ENCODE measurements at places on chromosomes 16 and 17.

DNA sequence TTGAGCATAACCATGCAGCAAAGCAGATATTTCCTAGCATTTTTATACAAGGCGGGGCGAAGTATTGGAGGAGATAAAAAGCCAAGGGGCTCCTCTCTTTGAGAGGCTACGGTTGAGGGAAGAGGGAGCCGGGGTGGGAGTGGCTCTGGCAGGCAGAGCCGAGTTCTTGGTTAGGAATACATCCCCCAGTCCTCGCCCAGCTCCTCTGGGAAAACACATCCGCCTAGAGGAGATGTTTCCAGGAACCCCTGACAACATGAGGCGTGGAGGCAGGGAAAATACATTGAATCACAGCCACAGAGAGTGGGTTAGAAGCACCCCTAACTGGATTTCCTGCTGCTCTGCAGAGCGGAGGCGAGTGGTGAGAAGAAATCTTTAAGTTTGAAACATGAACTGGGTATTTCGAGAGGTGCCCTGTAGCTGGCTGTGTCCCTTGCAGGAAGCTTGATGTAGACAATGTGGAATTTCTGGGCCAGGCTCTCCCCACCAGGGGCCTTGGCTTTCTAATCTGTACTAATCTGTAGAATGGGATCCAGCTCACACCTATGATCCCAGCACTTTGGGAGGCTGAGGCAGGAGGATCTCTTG, 27.3 kb downstream of the TTYH2 start:
- no peak for DNase-seq

GRCh38 chr17:37650419-37651003, 7.3 kb upstream of the DDX52 start:
- no peak for DNase-seq

DNA sequence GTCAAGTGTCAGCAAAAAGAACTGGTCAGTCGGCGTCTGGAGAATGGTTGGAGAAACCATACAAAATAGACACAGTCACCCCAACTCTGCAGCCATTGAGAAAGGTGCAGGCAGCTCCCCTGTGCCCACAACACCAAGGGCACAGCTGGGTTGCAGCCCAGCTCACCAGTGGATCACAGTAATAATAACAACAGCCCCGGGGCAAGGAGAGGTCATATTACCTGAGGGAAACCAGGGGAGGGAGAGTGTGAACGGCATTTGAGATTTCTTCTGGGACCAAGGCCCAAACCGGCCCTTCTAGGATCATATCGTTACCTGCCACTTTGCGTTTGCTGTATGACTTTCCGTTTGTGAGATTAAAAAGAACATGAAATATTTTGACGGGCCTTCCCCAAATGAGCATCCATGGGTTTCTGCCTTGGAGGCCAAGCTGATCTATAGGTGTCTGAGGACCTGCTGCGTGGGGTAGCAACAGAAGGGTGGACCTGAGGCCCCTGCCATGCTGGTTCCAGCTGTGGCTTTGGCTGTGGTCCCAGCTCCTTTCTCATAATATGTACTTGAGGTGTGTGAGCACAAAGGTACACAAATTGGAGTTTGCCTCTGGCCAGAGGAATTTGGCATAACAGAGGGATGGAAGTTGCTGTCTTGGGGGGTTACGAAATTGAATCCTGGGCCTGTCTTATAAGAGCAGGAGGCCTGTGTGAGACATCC, 154.6 kb downstream of the CMIP start:
- DNase-seq = no peak

GRCh38 chr17:31404028-31404949, 12.8 kb downstream of the RAB11FIP4 start:
- DNase-seq = no peak

GRCh38 chr17:22253007-22253406, 560.7 kb downstream of the KCNJ18 start:
- DNase-seq = no peak

DNA sequence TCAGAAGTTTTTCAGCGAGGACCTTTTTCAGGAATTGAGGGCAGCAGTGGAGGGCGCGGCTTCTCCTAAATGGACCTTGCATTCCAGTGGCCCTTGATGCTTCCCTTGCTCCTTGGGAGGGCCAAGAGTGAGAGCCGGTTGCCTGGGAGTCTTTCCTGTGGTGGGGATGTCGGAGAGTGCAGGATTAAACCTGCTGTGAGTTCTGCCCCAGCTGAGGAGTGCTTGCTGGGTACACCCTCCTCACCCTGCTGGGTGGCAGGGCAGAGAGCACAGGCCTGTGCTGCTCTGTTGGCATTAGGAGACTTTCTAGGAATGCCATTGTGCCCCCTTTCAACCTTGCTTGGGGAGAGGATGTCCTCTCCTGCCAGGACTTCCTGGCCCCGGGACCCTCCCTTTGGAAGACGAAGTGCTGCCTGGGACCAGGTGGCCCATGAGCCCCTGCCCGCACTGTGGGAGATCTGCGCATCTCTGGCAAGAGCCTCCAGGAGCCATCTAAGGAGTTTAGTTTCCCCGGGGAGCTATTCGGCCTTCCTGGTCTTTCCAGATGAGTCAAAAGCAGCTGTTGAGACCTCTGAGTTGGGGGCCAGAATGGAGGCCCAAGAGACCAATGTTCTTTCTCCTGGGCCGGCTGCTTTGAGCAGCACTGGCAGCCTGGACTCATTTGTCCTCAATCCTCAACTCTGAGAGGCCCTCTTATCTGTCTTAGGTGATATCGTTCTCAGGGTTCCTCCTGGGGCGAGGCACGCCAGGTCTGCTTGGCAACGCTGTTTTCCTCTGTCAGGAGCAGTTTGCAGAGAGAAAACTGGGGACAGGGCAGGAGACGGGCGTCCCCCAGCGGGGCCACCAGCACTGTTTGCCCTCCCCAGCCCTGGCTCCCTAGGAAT, 5.6 kb downstream of the LLGL2 start:
- DNase-seq = no peak

DNA sequence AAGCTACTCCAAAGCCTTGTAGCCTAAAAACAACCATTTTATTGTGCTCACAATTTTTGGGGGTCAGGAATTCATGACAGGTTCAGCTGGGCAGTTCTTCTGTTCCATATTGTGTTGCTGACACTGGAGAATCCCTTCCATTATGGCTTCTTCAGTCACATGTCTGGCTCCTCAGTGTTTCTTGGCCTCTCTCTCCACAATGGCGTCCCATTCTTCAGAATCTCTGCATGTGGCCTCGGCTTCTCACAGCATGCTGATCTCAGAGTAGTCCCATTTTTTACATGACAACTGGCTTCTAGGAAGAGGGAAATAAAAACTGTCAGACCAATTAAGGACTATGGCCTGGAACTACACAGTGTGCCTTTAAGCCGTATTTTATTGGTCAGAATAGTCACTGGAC, 49.7 kb downstream of the NF1 start:
- no peak for DNase-seq

Measured in activated CD4-positive, alpha-beta T cell treated with anti-CD3 and anti-CD28 coated beads, Interleukin-2, amount 50 U/mL, for 24 hours (primary cell).